Fibroblast of skin of scalp (primary cell): ENCODE measurements at places on chromosomes 12 and 14.

GRCh38 chr12:121748571-121749265, 36.2 kb downstream of the TMEM120B start:
- peak; percentile 70 for DNase-seq

GRCh38 chr12:15584366-15585041, 204.7 kb downstream of the EPS8 start:
- DNase-seq, result peak; percentile 69

DNA sequence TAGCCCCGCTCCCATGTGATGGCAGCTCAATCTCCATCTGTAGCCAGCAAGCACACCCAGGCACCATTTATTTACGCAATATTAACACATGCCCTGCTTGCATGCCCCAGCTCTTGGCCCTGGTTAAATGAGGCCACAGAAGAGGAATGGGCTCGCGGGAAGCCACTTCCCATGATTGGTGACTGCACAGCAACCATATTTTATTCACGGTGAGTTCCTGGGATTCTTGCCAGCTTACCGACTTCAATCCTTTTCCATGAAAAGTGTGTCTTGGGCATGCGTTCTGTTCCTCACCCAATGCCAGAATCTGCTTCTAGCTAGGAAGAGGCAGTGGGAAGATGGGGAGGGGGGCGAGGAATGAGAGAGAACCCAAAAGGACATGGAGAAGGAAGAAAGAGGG, 54.7 kb downstream of the PITPNM2 start:
- DNase-seq, result no peak

- DNase-seq, result no peak
Observed at GRCh38 chr12:106980944-106981343, 6.0 kb downstream of the MTERF2 start.

DNA sequence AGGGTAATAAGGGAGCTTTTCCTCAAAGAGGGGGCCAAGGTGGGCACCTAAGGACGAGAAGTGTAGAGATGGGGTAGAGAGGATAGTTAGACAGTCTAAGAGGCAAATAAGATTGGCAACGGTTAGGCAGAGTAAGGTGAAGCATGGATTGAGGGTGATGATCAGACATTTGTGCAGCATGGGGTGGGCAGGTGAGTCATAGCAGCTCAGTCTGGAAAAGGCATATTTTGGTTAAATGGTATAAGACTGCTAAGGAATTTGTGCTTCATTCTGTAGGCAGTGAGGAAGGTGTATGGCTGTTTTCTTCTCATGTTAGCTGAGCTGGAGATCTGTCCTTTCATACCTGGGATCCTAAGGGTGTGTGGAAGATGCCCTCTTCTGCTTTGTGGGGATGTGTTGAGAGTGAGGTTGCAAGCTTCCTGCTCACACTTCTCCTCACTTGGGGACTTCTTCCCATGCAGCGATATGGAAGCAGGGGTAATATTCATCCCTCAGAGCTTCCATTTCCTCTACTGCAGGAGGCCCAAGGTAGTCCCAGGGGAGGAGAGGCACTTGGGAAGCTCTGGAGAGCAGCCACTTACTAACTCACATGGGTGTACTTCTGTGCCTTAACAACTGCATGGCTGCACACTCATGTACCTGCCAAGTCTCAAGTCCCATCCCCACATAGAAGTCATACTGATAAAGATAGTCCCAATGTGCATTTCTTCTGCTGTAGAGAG, 28.9 kb downstream of the GSG1 start:
- peak; percentile 20 for DNase-seq

- no peak for DNase-seq
Observed at GRCh38 chr14:81132468-81132867, 88.3 kb downstream of the GTF2A1 start.

DNA sequence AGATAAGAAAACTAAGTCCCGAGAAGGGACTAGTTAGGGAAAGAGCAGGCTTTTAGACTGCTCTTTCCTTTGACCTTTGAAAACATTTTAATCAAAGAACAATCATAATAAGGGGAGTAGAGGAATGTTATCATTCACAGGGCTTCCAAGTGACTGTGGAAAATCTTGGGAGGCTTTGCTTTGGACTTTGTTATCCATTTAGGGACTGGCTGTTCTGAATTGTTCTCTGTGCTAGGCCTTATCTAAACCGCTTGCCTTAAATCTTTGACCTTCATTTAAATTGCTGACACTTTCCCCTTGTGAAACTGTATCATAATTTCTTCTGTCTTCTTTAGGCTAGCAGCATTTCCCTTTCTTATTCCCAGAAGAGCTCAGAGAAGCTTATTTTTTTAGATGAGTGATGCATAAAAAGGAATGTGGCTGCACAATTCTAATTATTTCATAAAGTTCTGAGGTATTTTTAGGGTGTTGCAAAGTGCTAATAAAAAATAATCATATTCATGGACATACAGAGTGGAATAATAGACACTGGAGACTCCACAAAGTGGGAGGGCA, 9.5 kb upstream of the CALM1 start:
- peak; percentile 57 for DNase-seq

DNA sequence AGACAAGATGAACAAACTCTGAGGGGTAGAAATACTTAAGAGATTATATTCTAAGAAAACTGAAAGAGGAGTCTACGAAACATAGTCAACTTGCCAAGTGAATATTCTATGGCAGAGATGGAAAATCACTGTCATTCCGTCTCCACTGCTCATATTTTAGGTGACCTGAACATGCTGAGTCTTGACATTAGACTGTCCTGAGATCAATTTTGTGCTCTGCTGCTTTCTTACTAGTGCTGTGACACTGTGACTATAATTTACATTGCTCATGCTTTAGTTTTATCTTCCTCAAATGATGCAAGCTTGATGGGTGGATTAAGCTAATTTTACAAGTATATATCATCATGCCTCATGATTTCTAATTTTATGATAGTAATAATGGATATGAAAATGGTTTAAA, 228.2 kb upstream of the LRFN5 start:
- DNase-seq, result no peak

- peak; percentile 90 for DNase-seq
Observed at GRCh38 chr12:106080791-106081170, 58.0 kb downstream of the NUAK1 start.
